HEK293T (cell line): ENCODE measurements at places on chromosomes 4 and X.

DNA sequence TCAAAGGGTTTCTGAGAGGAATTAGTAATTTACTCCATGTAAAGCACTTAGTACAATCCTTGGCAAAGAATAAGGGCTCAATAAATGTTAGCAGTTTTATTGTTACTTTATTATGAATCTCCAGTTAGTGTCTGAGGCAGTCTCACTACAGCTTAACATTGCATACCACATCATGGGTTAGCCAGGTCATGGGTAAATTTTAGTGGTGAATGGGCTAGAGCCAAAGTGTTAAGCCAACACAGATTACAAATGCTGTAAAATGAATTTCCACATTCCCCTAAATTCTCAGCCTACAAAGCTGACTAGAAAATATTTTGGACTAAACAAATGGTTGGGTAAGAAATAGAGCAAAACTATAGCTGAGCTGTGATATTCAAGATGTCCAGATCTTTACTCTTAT is 72.4 kb downstream of the NRK start:
- DNase-seq: no peak

- no peak for DNase-seq
These were observed 599.1 kb upstream of the CPEB2 start for GRCh38 chr4:14403132-14403531.

DNA sequence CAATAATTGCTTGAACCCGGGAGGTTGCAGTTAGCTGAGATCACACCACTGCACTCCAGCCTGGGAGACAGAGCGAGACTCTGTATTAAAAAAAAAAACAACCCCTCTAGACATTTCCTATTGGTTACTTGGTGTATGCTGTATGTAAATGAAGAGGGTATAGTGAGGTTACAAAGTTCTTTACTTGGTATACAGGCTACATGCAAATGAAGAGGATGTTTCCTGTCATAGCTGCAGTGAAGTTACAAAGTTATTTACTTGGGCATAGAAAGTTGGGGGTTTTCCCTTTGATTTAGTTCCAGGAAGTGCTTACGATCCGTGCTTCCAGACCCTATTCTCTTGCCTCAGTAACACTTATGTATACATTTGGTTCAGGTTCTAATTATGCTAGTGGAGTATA is 38.4 kb upstream of the CLNK start:
- DNase-seq: no peak

GRCh38 chr4:188911199-188911598 is 772.0 kb downstream of the TRIML1 start:
- no peak for DNase-seq

- no peak for DNase-seq
These were observed 97.1 kb upstream of the SH3RF1 start for GRCh38 chr4:169367826-169368225.

GRCh38 chr4:6282314-6282771 is 12.7 kb downstream of the WFS1 start:
- no peak for DNase-seq

DNA sequence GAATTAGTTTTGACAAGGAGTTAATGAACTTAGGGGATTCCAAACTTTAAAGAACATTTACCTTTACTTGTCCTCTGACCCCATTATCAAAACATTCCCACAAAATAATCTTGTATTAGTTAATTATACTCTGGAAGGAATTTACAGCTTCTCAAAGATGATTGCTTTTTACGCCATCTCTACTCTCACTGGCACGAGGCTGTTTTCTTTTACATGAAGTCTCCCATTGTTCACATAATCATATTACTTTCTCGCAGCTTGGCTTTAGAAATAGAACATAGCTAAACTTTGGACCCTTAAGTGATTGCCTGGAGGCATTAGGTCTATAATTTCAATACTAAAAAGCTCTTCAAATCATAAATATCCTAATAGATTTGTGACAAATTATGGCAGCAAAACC is 592.9 kb downstream of the TRIML1 start:
- no peak for DNase-seq

DNA sequence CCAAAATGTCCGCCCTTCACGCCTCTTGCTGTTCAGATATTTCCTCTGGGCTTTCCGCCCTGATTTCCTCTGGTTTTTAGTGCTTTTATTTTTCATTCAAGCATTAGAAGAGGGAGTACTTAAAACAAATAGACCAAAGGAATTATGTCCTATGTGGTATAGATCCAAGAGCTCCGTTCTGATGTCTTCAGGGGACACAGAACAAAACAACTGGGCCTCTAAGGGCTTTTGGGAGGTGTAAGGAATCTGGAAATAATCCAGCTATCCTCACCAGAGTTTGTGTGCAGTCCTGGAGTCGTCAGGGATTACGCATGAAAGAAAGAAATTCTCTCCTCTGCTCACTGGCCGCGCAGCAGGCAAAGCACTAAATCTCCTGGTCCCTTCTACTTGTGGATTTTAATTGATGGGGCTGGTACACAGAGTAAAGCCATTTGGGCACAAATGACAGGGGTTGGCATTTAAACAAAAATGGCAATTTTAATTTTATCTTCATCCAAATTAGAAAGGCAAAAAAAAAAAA is 999.2 kb downstream of the ADGRL3 start:
- DNase-seq: no peak

GRCh38 chrX:101657495-101657894 is 2.2 kb downstream of the ARMCX2 start:
- no peak for DNase-seq

DNA sequence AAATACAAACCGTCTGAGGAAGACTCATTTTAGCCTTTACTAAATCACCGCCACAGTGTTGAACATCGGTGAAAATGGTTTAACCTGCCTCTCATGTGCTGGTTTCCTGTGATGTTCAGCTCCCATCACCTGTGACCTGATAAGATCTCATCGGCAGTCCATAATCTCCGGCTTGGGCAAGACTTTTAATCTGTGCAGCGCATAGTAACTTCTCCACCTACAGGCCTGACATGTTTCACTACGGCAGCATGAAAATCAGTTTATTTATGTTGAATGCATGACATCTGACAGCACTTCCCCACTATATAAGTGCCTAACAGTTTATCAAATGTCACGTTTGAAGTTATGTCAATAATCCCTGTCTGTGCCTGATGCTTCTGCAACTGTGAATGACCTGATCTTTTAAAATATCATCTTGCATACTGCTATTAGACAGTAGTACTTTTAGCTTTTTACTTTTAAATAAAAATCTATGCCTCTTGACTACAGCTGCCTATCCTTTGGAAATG is 1919.8 kb upstream of the AGA start:
- DNase-seq: no peak

GRCh38 chr4:101953949-101954348 is 163.4 kb downstream of the BANK1 start:
- no peak for DNase-seq

- peak; percentile 35 for DNase-seq
These were observed 224.9 kb upstream of the FAT1 start for GRCh38 chr4:186948361-186949242.

GRCh38 chrX:22526339-22526738 is 253.6 kb downstream of the CBLL2 start:
- no peak for DNase-seq

DNA sequence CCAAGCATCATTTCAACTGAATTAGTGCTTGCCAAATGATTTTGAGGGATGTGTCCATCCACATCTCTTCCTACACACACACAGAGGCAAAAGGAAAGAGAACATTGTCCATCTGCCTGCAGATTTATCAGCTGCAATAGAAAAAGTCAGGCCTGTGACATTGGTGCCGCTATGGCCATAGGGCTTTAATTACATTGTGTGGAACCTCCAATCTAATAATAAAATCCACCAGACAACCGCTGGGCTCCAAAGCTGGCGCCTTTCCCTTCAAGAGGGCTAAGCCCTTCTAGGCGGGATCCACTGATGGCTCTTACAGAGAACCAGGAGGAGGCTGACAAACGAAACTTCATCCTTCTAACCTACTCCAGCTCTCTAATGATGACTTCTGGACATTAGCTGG is 60.6 kb downstream of the PHOX2B start:
- DNase-seq: no peak

DNA sequence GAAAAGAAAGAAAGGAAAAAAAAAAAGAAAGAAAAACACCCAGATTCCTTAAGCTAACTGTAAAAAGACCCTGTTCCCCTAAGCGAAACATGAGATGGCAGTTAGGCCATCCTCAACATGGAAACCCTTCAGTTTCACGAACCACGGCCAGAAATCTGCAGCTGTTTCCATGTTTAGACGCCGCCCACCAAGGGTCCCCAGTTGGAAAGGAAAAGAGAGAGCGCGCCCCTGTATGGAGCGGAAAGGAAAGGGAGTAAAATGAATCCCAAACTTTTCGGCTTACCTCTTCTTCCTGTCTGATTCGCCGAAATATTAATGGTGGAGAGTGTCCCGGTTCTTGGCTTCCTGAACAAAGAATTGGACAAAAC is 38.3 kb downstream of the MGARP start:
- DNase-seq: no peak

DNA sequence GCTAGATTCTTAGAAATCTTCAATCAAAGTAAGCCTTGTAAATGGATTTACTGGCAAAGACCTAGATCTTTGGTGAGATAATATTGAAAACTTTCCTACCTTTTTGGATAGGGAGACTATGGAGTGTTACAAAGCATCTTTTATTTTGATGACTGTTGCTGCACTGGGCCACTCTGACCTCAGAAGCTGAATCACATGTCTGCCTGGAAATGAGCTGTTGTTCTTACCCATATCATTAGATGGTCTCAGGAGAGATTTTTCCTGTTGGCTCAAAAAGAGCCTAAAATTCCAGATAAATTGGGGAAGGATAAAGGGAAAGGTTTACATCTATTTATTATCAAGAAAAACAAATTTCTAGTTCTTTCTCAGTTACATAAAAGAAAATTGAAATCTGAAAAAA is 127.5 kb upstream of the BMP3 start:
- DNase-seq: no peak

- DNase-seq: no peak
These were observed 41.1 kb downstream of the ADRA2C start for GRCh38 chr4:3807311-3807710.

DNA sequence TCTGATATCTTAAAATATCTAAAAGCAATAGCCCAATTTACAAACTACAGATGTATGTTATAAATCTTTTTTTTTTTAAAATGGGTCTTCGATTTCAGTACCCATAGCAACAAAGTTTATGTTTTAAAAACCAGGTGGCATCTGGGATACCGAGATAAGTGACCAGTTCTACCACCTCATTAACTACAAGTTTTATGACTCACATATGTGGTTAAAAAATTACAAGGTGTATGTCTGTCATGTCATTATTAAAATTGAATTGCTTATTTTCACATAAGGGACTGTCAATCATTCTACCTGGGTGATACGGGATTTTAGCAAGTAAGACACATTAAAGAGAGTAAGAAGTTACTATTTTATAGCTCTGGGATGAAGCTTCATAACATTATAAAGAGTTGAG is 192.0 kb upstream of the ETNPPL start:
- DNase-seq: no peak

DNA sequence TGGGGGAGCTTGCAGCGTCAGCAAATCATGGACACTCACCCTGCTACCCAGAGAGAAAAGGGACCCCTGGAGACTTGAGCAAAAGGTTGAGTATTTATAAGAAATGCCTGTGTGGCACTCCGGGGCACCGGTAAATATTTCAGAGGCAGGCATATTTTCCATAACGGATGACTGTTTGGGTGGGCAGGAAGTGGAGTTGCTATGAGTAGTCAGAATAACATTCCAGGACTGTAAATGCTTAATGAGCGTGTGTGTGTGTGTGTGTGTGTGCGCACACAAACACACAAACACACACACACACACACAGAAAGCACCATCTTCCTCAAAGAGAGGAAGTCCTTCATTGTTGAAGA is 74.6 kb downstream of the MXRA5 start:
- DNase-seq: no peak

DNA sequence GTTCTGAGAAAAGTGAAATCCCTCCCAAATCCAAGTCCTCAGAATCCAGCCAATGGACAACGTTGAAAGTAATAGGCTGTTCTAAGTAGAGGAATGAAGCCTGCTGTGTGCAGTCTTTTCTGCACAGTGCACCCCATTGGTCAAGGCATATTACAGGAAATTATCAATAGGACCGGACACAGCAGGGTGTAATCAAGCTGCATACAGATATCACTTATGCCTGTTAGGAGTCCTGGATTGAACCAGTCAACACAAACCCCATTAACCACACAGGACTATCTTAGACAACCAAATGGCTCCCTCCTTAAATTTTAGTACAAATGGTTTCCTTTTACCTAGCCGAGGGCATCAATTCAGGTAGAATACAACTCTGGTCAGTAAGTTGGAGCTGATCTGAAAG is 34.2 kb upstream of the MAGEA8 start:
- DNase-seq: no peak

GRCh38 chrX:152861826-152862225 is 31.0 kb downstream of the NSDHL start:
- no peak for DNase-seq

DNA sequence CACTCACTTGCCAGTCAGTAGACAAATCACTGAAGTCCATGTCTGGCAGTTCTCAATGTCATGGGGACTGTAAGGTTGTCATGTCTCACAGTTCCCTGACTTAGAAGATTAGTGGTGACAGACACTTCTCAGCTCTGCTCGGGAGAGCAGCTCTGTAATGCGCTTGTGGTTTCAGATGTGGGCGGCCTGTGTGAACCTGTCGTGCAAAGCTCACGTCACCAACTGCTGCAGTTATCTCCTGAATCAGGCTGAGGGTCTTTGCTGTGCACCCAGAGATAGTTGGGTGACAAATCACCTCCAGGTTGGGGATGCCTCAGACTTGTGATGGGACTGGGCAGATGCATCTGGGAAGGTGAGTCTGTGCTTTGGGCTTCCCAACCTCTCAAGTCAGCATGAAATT is at the start of gene IL9R:
Gene IL9R, plus strand, starts transcription at position 261 of the 400 bp plus-strand sequence. Its CDS starts 64 bp downstream, at position 325.
- DNase-seq: no peak

GRCh38 chrX:131067216-131067615 is 9.1 kb downstream of the ARHGAP36 start:
- no peak for DNase-seq

GRCh38 chr4:184845367-184846021 is 19.7 kb upstream of the ACSL1 start:
- no peak for DNase-seq
